Cortex of kidney (tissue), 1 donor: ENCODE measurements at places on chromosomes 11 and 22.

GRCh38 chr11:2769409-2770095 is 69.8 kb upstream of the KCNQ1OT1 start:
- no peak for DNase-seq

GRCh38 chr11:134019500-134019899 is 49.4 kb upstream of the JAM3 start:
- DNase-seq = no peak

DNA sequence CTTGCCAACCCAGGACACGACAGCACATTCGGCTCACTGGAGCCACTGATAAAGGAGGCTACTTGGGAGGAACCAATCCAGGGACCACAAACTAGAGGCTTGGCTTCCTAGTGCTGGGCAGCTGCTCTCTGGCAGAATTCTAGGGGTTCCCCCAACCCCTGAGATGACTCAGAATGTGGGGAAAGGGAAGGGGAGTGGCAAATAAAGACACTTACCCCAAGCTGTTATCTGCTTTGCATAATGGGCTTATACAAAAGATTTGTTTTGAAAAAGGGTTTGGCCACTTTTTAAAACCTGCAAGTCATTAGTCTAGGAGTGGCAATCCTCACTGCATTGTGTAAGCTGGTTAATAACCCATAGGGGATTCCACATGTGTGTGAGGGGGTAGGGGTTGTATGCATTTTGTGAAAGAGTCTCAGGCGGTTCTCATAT is 64.1 kb upstream of the LMO1 start:
- no peak for DNase-seq

- DNase-seq = no peak
These were observed 25.0 kb downstream of the TXN2 start for GRCh38 chr22:36456464-36456845.

- DNase-seq = no peak
These were observed 924 bp downstream of the YPEL1 start for GRCh38 chr22:21734540-21735199.

DNA sequence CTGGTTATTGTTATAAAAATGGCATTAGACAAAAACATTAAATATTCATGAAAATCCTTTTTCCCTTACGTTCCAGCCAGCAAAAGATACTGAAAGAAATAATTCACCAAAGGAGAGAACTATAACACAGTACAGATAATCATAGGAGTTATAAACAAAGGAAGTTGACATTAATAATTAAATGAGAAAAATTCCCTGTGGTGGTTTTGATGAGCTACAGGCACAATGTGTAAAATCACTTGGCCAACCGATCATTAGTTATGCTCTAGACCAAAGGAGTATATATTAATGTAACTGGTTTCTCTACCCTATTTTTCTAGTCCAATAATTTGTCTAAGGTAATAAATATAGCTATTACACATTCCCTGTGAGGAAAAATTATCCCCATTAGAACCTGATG is 534.7 kb downstream of the CNTN5 start:
- DNase-seq = no peak

- DNase-seq = no peak
These were observed 19.6 kb upstream of the OR8D2 start for GRCh38 chr11:124339396-124340141.

GRCh38 chr11:15347969-15348734 is 233.4 kb downstream of the INSC start:
- DNase-seq = no peak

- DNase-seq = no peak
These were observed 15.9 kb downstream of the IL10RA start for GRCh38 chr11:118002010-118002540.

DNA sequence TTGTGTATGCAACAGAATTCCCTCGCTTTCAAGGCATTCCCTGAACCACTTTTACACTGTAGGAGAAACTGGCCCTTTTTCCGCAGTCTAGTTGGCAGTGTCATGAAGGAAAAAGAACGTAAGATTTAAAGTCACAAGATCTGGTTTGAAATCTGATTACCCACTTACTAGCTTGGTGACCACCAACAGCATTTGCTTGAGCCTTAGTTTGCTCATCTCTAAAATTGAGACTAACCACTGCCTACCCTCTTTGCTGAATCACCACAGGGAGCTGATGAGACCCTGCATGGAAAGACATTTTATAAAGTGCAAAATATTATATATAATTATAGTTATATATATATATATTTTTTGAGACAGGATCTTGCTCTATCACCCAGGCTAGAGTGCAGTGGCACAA is 39.4 kb downstream of the SYTL2 start:
- DNase-seq = no peak

DNA sequence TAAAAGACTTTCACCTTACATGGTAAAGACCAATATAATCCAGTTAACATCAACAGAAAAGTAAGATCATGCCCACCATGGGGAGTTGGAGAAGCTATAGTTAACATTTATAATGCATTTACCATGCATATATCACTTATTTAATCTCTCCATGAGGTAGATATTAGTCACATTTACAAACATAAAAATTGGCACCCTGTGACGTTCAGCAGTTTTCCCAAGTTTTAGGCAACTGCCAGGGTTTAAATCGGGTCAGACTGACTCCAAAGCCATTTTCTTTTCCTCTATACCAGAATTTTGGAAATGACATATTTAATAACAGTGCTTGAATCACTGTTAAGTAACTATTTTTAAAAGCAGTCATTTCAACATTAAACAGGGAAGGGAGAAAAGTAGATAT is 266.3 kb downstream of the DDX10 start:
- no peak for DNase-seq

DNA sequence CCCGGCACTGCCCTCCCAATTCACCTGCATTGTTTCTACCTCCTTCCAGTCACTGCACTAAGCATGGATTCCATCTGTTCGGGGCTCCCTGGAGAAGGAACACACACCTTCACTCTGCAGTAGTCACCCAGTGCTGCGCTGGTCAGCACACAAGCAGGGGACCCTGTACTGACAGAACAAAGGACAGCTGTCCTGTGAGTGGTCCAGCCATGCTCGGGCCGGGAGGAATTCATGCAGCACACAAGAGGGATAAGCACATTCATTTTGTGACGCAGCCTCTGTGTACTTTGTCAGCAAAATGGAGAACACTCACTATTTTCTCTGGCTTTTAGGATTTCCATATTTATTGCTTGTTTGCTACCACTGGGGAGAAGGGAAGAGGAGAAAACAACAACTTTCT is 167.3 kb downstream of the NTM start:
- no peak for DNase-seq

DNA sequence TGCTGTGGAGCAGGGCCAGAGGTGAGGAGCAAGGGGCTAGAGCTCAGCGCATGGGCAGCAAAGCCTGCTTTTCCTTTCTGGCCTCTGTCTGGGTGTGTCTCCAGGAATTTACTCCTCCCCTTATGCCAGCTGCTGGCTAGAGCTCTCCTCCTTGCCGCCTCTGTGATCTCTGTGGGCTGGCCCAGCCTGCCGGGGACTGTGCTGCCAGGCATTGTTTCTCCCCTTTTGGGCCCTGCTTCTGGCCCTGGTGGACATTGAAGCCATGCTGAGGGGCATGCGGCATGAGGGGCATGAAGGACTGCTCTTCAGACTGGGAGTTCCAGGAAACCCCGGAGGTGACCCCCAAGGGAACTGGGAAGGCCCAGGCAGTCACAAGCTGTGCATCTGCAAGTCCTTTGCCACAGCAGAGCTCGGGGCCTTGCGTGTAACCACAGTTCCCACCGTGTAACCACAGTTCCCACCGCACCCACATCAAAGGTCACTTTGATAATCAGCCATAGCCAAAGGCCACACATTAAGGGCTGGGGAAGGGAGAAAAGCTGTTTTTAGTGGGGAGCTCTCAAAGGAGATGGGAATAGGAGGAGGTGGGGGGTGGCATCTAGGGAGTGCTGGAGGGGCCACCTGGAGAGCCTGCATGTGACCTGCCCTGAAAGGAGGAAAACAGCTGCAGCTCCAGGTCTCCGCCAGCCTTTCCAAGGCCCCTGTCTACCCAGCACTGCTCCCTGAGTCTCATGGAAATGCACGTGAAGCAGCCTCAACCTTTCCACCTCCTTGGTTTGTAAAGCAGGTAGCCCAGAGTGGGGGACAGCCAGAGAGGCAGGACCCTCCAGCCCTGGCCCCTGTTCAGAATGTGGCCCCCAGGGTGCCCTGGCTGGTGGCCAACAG is 62.3 kb downstream of the PPFIBP2 start:
- DNase-seq = no peak

- DNase-seq = no peak
These were observed 1.4 kb upstream of the APOA5 start for GRCh38 chr11:116792869-116793771.

GRCh38 chr22:29463629-29464028 is 16.4 kb upstream of the NEFH start:
- DNase-seq = no peak

- no peak for DNase-seq
These were observed 15.3 kb upstream of the SYTL2 start for GRCh38 chr11:85826116-85826855.

DNA sequence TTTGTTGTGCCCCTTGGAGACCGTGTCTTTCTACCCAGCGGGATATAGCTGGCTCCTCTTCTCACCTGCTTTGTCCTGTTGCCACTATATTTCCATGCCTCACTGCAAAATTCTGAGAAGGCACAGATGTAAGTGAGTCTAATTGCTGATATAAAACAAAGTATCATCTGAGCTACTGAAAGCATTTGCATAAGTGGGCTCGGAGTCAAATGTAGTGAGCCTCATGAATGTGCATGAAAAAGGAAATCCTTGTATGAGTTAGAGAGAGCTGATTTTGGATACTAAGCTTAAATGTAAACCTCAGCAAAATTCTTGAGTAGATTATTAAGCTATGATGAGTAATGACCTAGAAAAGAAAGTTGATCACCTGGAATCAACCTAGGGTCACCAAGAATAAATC is 13.9 kb downstream of the OVCH2 start:
- DNase-seq = no peak

GRCh38 chr22:25403811-25404471 is 160.5 kb upstream of the GRK3 start:
- no peak for DNase-seq

- no peak for DNase-seq
These were observed 29.4 kb downstream of the YWHAH start for GRCh38 chr22:31973739-31974138.

DNA sequence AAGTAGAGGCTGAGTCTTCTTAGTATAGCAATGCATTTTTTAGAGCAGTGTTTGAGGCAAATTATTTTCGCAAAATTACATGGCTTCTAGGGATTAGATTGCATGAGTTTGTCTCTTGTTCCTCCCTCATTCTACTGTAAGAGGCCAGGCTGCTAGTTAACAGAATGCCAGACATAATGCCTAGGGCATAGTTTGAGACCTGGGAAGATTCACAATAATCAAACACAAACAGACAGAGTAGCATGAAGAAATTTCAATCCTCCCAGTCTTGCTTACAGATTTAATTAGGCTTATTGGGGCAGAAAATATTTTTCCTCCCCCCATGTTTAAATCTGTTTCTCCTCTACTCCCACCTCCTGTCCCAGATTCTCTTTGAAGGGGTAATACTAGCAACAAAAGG is 48.3 kb downstream of the ARHGEF12 start:
- DNase-seq = no peak

- no peak for DNase-seq
These were observed 99.5 kb downstream of the MICAL3 start for GRCh38 chr22:17924735-17925364.

DNA sequence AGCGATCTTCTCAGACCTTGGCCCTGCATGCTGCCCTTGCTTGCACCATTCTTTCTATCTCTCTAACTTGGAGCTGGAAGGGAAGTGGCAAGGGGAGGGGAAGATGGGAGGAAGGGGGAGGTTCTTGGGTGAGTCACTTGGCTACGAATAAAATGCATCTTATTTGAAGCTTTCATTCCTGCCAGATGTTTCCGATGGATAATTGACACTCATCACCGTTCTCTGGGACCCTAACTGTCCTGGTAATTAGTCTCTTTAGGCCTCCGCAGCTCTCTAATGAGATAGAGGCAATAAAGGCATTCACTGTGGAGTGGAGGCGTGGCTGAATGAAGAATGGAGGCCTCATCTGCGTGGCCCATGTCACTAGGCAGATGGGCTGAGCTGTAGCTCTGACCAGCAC is 960.1 kb downstream of the NTM start:
- DNase-seq = no peak

GRCh38 chr11:111438846-111439520 is 59.9 kb upstream of the POU2AF1 start:
- DNase-seq = no peak

- no peak for DNase-seq
These were observed 537.7 kb downstream of the MIAT start for GRCh38 chr22:27195094-27195493.

- DNase-seq = no peak
These were observed 226.1 kb upstream of the POU2AF2 start for GRCh38 chr11:111019451-111019850.

GRCh38 chr11:110305169-110306018 is 9.0 kb upstream of the RDX start:
- no peak for DNase-seq

- no peak for DNase-seq
These were observed 89.0 kb upstream of the OR4B1 start for GRCh38 chr11:48127521-48128183.

DNA sequence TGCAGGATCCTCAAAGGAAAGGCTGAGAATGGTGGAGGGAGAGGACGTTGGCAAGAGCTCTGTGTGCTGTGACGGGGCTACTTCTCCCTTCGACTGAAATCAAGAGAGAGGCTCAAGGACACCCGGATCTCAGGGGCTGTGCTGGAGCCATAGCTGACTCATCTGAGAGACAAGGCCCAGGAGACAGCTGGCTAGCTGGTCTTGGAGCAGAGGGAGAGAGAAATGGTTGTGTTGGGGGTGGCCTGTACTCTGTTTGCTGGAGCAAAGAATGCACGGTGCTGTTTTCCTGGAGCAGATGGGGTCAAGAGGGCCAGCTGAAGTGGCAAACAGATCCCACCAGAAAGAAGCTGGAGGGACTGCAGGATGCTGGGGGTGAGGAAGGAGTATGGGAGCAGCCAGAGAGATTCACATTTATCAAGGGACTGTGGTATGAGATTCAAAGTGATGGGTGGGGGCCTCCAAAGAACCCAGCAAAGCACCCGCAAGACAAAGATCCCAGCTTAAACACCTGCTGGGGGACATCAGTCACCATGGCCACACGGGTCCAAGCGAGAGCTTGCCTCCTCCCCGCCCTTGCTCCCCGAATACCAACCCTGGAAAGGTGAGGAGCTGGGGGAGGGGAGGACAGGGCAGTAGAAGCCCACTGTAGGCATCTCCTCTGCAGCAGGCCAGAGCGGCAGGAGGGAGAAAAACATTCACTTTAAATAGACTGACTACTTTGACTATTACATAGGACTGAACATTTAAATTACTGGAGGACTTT is 40.8 kb downstream of the MAP6 start:
- DNase-seq = no peak

GRCh38 chr11:9264316-9265210 is 587 bp downstream of the DENND5A start:
- DNase-seq = no peak

DNA sequence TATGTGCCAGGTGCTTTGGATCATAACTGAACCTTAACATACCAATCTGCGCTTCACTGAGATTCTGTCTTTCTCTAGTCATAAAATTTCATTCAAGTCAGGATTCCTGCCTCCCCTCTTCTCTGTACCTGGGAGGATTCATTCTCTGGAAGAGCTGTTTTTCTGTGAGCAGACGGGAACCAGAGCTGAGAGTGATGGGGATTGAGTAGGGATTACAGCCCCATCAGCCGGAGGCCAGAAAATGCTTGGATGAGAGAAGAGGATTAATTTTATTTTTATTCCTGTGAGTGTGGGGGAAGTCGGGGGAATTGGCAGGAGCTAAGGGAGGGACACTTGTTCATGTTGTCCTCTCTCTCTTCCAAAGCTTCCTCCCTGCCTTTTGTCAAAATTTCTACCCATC is 4.7 kb downstream of the STX3 start:
- DNase-seq = no peak
